Endothelial cell of umbilical vein (primary cell): ENCODE measurements at places on chromosomes 5 and 9.

- no peak for DNase-seq
These were observed 262.3 kb downstream of the HSPA4 start for GRCh38 chr5:133314086-133314485.

- DNase-seq, result no peak
These were observed 96.7 kb downstream of the MRPS27 start for GRCh38 chr5:72223371-72223770.

- no peak for DNase-seq
These were observed 855.5 kb upstream of the DMAC1 start for GRCh38 chr9:8655071-8655470.

- DNase-seq, result no peak
These were observed 196.4 kb upstream of the NUDT12 start for GRCh38 chr5:103758996-103759395.

GRCh38 chr5:35886381-35886780 lies 29.7 kb downstream of the IL7R start:
- no peak for DNase-seq

- peak; percentile 89 for DNase-seq
These were observed 247.4 kb downstream of the PRELID2 start for GRCh38 chr5:145587710-145588109.

GRCh38 chr5:154141745-154142221 lies 48.8 kb upstream of the GALNT10 start:
- no peak for DNase-seq

GRCh38 chr5:91119217-91119616 lies 263.9 kb downstream of the ARRDC3 start:
- DNase-seq, result no peak

GRCh38 chr9:131402738-131403492 lies 9.0 kb downstream of the PRRC2B start:
- DNase-seq, result peak; percentile 92

DNA sequence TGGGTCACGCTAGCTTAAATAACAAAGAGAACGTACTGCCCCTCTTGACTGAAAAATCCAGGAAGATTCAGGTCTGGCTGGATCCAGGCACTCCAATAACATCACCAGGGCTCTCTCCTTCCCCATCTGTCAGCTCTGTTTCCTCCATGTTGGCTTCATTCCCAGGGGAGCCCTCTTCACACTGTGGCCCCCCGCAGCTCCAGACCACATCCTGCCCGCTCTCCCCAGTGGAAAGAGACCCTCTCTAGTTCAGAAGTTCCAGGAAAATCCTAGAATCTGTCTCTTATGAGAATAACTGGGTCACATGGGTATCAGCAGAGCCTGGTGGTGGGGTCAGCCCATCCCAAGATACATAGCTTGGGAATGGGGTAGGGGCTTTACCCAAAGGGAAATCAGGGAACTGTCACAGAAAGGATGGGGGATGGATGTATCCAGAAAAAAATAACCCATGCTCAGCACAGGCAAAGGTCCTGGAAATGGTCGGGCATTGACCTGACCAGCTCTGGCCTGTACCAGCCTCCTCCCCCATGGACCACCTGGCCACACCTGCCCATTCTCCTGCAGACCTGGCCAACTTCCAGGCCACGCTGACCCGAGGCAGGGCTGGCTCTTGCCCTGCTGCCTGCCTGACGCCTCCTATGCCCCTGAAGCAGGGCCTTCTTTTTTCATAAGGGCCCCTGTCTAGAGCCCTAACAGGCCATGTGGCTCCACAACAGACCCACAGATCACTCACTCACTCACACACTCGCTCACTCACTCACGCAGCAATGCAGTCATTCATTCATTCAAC lies 65.9 kb downstream of the COL23A1 start:
- no peak for DNase-seq

GRCh38 chr5:115274584-115274983 lies 11.9 kb upstream of the PGGT1B start:
- no peak for DNase-seq

- no peak for DNase-seq
These were observed 133.8 kb downstream of the LIFR start for GRCh38 chr5:38422622-38423021.

GRCh38 chr5:90899014-90899604 lies 340.5 kb downstream of the ADGRV1 start:
- DNase-seq, result no peak

- no peak for DNase-seq
These were observed 24.9 kb downstream of the TICAM2 start for GRCh38 chr5:115577329-115577728.

- peak; percentile 61 for DNase-seq
These were observed 117.2 kb downstream of the INVS start for GRCh38 chr9:100216178-100216787.

DNA sequence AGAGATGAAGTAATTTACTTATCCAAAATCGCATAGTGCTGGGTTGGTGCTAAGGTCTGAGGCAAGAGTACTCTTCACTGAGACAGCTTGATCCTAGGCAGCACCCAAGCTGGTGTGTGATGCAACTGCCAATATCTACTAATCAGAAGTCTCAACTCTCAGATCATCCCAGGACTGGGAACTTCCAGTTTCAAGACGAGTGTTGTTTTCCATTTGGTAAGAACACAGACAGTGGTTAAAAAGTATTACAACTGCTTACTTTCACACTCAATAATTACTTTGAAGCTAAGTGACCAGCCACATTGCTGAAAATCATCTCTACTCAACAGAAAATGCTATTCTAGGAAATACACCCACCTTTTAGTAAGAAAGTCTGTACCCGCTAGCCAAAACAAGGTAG lies 45.3 kb downstream of the FBXW11 start:
- no peak for DNase-seq

DNA sequence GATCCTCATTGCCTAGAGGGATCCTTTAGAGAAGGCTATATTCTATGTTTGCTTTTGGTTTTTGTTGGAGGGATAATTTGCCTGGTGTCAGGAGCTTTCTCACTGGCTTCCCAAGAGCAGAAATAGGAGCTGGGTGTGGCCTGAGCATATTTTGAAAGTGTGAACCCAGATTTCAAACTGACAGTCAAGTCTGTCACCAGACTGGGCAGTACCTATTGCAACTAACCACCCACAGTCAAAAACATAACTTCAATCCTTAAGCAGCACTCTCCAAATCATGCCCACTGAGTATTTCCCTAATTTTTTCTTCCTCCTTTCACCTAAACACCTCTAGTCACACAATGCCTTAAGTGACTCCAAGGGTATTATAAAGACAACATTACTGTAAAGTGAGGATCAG lies 278.4 kb downstream of the EBF1 start:
- no peak for DNase-seq

DNA sequence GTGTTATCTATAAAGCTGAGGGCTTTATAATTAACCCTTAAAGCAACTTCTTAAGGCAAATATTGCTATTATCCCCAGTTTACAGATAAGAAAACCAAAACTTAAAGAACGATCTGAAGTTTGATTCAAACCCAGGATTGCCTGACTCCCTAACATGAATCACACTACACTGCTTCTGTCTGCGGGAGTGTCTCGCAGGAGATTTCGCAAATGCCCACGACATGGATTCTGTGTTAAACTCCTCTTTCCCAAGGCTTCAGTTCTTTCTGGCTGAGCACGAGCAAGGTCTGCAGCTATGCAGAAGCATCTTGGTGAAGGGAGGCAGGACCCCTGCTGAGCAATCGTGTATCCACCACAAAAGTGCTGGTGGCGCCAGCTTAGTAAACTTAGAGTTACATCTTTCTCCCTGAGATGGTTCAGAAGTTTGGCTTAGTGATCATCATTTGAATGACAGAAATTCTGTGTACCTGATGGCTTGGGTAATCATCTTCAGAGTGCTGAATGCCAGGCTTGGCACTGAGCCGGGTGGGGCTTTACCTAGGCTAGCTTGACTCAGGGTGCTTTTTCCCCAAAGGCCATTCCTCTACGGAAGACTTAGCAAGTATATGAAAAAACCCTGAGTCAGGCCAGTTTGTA lies 81.4 kb upstream of the PIK3R1 start:
- no peak for DNase-seq

DNA sequence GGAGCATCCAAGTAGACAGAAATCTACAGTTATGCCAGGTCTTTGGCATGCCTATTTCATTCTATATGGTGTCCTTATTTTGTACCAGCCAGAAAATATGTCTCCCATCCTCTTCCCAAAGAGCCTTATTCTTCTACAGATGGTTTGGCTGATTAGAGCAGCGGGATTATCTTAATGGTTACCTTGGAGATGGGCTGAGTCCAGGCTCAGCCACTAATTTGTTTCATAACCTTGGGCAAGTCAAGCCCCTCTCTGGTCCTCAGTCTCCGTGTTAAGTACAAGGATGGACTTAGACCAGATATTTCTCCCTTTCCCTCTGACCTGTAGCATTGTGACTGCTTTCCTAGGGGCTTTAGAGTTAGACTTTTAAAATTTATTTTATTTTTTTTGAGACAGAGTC lies 11.1 kb upstream of the GLE1 start:
- DNase-seq, result no peak

DNA sequence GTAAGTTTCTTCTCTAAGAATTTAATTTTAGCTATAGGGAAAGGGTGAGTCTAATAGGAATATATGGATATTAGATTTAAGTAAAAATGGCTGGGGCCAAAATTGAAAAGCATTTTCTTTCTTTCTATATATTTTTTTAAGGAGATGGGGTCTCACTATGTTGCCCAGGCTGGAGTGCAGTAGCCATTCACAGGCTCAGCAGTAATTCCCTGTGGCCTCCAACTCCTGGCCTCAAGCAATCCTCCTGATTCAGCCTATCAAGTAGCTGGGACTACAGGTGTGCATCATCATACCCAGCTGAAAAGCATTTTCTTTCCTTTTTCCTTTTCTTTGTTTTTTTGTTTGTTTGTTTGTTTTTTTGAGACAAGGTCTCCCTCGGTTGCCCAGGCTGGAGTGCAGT lies 41.1 kb downstream of the CSNK1A1 start:
- no peak for DNase-seq

DNA sequence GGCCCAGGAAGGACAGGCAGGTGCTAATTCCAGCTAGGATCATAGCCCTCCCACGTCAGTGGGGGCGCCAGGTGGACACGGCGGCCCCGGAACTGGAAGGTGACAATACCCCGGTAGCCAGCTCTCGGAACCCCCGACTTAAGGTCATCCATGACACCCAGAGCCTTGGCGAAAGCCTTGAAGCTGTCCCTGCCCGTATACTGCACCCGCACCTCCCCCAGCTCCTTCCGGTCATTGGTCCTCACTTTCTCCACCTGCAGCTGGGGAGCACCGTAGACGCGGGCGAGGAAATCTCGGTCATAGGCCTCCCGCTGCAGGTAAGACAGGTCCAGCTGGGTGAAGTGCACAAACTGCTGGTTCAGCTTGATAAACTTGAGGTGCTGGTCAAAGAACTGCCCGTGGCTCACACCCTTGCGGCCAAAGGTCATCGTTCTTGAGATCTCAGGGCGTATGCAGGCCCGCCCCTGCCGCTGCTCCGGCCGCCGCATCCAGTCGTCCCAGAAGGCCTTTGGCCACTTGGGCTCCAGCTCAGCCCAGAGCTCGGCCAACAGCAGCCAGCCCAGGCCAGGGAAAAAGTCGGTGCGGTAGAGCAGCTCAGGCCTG lies 10.9 kb downstream of the MGAT1 start:
- no peak for DNase-seq
